ENCODE measurements at places on chromosomes 2 and 18.
A peak's percentile ranks its signal among the peaks of the same experiment; 100 is the strongest.

DNA sequence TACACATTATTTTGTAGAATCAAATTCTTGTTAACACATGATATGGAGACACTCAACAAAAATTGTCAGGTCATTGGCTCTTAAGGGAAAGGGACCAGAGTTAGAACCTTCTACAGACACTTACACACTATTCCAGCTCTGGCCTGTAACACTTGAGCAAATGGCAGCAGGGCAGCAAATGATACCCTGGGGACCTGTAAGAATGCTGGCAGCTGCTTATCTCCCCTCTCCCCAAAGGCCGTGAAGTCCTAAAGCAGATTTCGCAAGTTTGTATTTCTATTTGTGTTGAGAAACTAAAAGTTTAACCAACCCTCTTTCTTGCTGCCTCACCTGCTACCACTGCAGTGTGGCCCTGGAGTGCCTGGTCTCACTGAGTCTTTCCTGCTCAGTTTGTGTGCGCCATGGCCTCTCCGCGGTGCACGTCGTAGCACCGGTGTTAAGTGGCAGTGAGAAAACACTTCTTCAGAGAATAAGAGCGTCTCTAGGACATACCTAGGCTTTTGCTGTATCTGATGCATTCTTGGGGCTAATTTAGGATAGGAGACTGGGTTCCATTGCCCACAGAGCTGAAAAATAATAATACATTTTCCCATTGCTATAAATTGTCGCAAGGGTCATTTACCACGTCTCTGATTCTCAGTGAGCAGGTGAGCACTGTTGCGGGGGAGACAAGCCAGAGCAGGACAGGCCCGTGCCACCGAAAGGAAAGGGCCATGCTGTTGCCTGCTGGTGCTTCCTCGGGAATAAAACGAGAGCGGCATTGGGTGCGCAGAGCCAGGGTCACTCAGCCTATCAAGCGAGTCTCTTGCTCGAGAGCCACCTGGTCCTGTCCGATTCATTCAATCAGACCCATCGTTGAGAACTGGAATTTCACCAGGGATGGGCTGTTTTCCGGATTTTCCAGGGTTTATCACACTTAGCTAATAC, 204.9 kb downstream of the PTGR3 start:
- no peak for DNase-seq

- DNase-seq: peak; percentile 92
Measured at GRCh38 chr2:240513549-240514287, 44.1 kb downstream of the ANKMY1 start.

DNA sequence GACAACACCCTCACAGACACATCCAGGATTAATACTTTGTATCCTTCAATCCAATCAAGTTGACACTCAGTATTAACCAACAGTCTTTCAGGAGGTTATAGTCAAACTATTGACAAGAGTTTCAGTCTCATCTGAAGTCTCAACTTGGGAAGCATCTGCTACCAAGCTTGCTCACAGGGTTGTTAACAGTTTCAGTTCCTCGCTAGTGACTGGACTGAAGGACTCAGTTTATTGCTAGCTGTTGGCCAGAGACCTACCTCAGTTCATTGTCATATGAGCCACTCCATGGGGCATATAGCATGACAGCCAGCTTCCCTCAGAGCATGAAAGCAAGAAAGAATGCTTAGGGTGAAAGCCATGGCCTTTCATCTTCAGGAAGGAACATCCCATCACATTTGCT, 228.6 kb downstream of the EPHA4 start:
- DNase-seq: no peak

- DNase-seq: no peak
Measured at GRCh38 chr2:218898109-218898878, 17.6 kb downstream of the WNT10A start.

GRCh38 chr2:128594651-128594910, 275.9 kb upstream of the HS6ST1 start:
- no peak for DNase-seq
